Hematopoietic multipotent progenitor cell (in vitro differentiated cells): ENCODE measurements at places on chromosomes 12 and 14. TPM values are rescaled to one million over a fixed set of nuclear protein-coding genes. Genes with fewer than 3 reads are reported as not detected.

- DNase-seq, result no peak
These were observed 33.9 kb upstream of the PPM1A start for GRCh38 chr14:60215127-60215444.

KRT74 gene
- total RNA-seq, result not detected

ARMH4 gene
- 1.1 TPM for total RNA-seq

- DNase-seq, result no peak
These were observed 647.1 kb upstream of the FLRT2 start for GRCh38 chr14:84882830-84883229.

- DNase-seq, result no peak
These were observed 23.6 kb upstream of the REP15 start for GRCh38 chr12:27672643-27673042.

- no peak for DNase-seq
These were observed 54.7 kb downstream of the PLEKHG3 start for GRCh38 chr14:64758691-64759554.

- no peak for DNase-seq
These were observed 155.7 kb downstream of the KIF26A start for GRCh38 chr14:104293851-104294627.

DNA sequence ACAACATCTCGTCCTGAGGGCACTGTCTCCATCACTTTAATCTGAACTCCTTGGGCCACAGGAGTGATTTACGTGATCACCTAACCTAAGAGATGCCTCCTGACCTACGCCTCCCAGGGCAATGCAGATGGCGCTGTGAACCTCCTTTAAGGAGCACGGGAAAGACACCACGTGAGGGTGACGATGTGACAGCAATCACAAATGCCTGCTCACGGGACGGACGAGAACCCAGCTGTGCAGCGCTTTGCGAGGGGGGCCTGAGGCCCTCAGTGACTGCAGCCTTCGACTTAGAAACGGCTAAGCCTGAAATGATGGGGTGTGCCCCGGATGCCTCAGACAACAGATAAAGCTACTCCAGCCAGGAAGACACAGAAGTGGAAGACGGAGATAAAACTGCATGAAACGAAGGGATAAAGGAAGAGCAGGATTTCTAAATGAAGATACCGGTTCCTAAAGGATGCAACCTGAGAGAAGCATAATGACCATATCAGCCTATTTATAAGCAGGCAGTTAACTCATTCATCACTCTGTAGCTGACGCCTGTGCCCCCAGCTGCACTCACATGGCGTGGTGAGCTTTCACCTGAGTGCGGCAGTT lies 13.9 kb upstream of the GOLGA3 start:
- DNase-seq, result no peak

ACRBP gene
- 15.9 TPM for total RNA-seq

DNA sequence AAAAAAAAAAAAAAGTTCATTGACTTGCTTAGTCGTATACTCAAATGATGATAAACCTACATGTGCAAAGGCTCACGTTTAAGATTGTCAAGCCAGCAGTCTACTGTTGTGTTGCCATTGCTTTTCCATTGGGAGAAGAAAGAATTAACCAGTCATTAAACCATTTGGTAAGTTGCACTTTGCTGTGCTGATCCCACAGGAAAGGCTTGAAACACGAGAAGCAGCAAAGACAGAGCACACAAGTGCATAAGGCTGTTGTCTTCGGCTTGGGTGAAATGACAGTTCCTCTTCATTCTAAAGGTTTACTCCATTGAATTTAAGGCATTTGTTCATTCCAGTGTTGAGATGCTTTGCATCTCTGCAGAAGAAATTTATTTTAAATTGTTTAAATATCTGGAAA lies 50.1 kb downstream of the ZC3H14 start:
- no peak for DNase-seq

GRCh38 chr12:14836336-14837210 lies 6.8 kb downstream of the ART4 start:
- DNase-seq, result no peak

RAPGEF3 gene
- 15.6 TPM for total RNA-seq

SLC25A47 gene
- not detected for total RNA-seq

- DNase-seq, result no peak
These were observed at the start of gene ADCY4 for GRCh38 chr14:24334431-24335291. Gene ADCY4, minus strand, starts transcription at chr14:24335071. Its CDS starts 419 bp downstream, at chr14:24334652.

CCDC177 gene
- under 0.01 TPM for total RNA-seq
